ENCODE measurements at places on chromosomes 4 and X.

GRCh38 chr4:81519856-81520255, 48.1 kb upstream of the RASGEF1B start:
- no peak for DNase-seq

DNA sequence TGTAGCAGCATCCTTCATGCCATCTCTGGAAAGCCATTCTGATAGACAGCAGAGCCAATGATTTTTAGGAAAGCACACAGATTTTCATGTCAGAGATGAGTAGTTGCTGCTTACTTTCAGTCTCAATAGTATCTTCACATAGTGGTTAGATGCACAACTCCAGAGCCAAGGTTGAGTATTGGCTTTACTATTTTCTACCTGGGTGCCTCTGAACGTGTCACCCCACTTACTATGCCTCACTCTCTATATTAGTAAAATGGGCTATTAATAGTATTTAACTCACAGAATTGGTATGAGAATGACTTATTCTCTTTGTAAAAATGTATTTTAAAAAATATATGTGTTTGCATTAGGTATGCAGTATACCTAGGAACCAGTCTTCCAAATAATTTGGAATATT, 108.8 kb upstream of the STIM2 start:
- DNase-seq, result no peak

- no peak for DNase-seq
Observed at GRCh38 chr4:11446155-11446811, 17.6 kb upstream of the HS3ST1 start.

GRCh38 chr4:141026900-141027299, 106.4 kb downstream of the RNF150 start:
- no peak for DNase-seq

- DNase-seq, result no peak
Observed at GRCh38 chr4:151436093-151436518, 27.1 kb downstream of the FHIP1A start.

- DNase-seq, result no peak
Observed at GRCh38 chr4:129323658-129324057, 227.7 kb downstream of the C4orf33 start.

- DNase-seq, result no peak
Observed at GRCh38 chr4:117249333-117249732, 164.0 kb upstream of the TRAM1L1 start.

- no peak for DNase-seq
Observed at GRCh38 chr4:162838671-162839070, 328.0 kb downstream of the NAF1 start.

DNA sequence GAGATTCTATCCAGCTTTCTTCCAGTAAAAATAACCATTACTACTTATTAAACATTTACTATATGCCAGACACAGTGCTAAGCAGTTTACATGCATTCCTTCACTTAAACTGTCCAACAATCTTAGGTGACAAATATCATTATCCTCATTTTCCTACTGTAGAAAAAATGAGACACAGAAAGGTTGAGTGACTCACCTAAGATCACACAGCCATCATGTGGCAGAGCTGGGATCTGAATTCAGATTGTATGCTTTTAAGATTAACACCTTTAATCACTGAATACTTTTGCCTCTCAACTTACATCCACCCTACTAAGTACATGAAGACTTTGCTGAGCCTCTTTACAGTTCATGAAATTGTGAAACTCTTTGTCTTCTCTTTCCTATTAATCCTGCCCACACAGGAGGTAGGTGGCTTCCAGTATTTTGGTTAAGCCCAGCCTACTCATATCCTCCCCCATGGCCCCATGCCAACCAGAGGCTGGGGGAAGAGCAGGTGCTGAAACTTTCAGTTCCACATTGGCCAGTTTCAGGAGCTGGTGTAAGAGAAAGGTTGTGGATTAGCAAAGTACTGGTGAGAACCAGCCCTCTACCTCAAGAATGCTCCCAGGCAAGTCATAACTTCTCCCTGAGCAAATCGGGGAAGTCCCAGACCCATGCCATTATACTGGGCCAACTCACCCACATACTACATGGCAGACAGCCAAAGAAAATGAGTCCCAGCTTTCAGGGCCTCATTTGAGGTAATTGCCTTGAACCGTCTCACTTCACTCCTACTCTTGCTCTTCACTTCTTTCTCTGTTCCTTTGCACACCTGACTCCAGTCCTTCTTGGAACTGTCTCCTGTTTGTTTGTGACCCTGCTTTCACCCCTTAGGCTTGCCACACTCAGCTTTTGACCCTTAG, 211.1 kb downstream of the GUCY2F start:
- DNase-seq, result peak; percentile 40

DNA sequence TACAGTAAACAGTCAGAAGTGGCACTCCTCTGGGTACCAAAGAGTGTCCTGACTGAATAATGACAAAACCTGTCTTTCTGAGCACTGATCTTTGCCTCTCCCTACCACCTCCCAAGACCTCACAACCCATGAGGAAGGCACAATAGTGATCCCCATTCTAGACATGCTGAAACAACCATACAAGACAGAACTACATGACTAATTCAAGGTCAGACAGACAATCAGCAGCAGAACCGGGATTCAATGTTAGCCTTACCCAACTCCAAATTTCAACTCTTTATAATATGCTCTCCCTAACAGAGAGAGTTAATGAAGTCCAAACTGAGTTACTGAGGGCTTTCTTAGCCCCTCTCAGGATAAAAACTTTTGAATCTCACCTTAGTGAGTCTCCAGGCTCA, 71.0 kb downstream of the IRF2 start:
- DNase-seq, result no peak

GRCh38 chr4:147707892-147708672, 23.8 kb upstream of the ARHGAP10 start:
- peak; percentile 44 for DNase-seq

DNA sequence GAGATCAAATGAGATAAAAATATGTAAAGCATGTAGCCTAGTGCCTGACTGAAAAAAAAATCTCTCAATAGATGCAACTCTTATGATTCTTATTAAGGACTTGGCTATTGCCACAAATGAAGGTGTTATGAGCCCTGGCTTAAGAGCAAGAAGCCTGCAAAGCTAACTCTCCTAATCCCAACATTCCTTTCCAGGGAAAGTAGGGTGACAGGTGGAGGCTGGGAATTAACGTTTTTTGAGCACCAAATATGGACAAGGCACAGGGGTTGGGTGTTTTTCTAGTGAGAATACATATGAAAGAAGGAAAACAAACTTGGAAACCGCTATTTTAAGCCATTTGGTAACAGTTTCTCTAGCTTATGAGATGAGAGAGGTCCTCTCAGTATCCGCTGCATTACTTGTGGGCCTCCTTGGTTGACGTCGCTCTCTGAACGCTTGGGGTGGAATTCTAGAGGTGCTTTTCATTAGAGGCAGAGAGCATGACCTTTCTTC, 2.4 kb downstream of the RHOH start:
- DNase-seq, result no peak

DNA sequence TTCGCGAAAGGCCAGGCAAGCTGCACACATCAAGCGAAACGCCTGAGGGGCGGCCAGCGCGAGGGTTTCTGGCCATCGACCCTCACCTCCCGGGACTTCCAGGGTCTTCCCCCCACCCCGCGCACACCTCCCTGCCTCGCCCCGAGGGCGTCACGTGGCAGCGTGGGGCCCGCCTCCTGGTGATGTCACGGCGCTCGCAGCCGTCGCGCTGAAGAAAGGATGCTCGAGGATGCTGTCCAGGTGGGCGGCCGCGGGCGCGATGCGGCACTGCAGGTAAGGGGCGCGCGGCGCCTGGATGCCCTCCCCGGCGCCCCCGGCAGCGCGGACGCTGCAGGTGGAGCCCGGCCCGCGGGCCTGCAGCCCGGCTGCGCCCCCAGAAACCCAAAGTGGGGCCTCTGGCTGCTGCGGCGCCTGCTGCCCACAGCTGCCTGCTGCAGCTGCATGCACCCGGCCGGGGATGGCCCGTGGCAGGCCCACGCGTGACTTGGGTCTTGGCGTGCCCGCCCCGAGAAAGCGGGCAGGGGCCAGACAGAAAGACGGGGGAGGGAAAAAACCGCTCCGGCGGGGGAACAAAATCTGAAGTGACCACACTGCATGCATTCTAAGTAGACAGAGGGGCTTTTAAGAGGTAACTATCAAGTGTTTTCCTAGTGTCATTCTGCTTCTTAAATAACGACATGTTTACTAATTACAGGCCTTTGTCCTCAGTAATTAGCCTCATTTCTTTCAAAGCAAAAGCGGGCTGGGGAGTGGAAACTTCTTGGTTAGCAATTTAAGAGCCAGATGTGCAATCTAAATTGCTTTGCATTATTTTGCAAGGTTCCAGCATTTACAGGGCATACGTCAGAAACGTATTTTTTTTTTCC, 1.7 kb downstream of the CLCN4 start:
- DNase-seq, result no peak

DNA sequence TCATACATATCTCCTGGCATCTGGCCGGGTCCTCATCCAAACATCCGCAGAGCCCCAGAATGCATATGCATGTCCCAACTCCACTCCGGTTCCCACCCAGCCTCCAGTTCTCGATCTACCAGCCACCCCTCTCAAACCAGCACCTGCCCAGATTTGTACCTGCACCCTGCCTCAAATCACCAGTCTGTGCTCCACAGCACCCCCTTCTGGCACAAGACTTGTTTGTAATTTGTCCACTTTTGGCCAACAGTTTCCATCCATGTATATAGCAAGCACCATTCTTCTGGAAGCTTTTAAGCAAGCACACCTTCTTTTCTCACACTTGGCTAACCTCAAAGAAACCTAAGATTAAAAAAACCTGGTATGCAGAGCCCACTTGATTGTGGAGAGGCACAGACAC, 644.1 kb downstream of the MID1IP1 start:
- DNase-seq, result peak; percentile 64

- DNase-seq, result no peak
Observed at GRCh38 chrX:10397349-10397748, 223.0 kb downstream of the MID1 start.

GRCh38 chr4:148344352-148344751, 97.9 kb downstream of the NR3C2 start:
- no peak for DNase-seq

DNA sequence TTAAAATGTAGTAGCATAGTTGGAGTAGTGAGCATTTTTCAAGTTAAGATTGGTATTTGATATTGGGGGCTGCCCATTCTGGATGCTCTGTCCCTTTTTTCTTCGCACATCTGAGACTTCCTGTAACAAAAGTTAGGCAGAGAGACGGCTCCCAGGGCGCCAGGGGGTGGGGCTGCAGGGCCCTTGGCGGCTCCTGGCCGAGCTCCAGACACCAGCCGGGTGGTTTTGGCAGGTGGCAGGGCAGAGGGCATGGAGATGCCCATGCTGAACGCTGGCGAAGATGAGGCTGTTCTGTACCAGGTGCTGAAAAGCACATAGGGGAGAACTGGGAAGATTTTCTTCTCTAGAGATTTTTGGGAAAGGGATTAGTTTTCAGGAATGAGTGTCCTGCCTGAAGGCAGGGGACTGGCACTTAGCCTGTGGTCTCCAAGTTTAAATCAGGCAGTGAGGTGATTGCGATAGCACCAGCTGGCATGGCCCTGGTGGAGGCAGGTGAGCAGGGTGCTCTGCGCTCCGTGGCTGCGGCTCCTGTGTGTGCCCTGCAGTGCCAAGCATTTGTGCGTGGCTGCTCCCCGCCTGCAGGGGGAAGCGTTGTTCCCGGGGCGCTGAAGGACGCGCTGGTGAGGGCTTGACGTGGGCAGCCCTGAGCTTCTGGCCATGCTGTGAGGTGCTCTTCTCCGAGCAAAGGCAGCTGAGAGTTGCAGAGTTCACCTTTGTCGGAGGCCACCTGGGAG, 23.6 kb upstream of the HGFAC start:
- no peak for DNase-seq

DNA sequence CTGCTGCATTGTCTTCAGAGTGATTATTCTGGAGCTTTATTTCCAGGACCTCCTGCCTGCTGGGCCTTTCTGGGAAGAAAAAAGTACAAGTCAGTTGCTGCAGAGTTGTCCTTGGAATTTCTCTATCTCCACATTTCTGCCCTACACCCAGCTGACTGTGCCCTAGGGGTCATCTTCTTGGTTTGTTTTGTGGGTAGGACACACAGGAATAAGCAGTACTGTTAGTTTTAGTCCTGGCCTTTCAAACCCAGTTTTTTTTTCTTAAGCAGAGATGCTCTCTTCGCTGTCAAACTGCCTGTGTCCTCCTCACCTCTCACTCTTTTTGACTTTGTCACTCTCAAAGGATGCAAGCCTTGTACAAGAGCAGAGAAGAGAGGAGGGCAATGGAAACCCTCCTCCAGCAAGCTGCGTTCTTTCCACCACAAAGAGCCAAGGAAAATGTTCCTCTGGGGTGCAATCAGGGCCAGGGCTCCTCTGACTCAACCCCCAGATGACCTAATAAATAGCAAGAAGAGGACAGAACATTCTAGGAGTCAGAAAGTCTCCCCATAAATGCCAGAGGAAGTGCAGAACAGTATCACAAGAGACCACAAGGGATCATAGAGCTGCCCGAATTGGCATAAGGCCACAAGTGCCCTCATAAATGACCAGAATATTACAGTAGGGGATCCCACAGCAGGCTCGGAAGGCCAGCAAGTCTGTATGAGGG, 186.2 kb downstream of the RCHY1 start:
- DNase-seq, result no peak

- DNase-seq, result no peak
Observed at GRCh38 chr4:22462688-22463087, 53.2 kb downstream of the ADGRA3 start.

DNA sequence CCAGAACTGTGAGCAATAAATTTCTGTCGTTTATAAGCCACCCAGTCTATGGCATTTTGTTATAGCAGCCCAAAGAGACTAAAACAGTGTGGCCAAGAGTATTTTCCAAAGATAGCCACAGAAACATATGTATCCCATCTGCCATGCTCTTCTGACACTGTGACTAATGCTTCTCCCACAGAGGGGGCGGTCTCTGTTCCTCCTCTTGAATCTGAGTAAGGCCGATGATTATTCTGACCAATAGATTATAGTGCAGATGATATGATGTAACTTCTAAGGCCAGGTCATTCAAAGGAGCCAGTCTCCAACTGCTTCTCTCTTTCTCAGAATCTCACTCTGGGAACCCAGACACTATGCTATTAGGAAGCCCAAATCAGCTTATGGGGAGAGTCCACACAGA, 570.7 kb downstream of the BCOR start:
- no peak for DNase-seq

GRCh38 chrX:64151911-64152310, 53.6 kb downstream of the AMER1 start:
- DNase-seq, result no peak

- DNase-seq, result peak; percentile 15
Observed at GRCh38 chrX:8815460-8816065, 14.4 kb upstream of the FAM9A start.
